ENCODE measurements at places on chromosomes 5 and 9. TPM values are rescaled to one million over a fixed set of nuclear protein-coding genes. Genes with fewer than 3 reads are reported as not detected.

TAF11L5 gene
- total RNA-seq = not detected

LTC4S gene
- 1.5 TPM for total RNA-seq

PCDHB10 gene
- 0.33 TPM for total RNA-seq

GABRB2 gene
- not detected for total RNA-seq

Data from PC-3 (cell line).